Activated T-helper 1 cell treated with anti-CD3 and anti-CD28 coated beads, Interleukin-2, amount 50 U/mL, for 16 hours (primary cell): ENCODE measurements at places on chromosomes 3 and 15.

DNA sequence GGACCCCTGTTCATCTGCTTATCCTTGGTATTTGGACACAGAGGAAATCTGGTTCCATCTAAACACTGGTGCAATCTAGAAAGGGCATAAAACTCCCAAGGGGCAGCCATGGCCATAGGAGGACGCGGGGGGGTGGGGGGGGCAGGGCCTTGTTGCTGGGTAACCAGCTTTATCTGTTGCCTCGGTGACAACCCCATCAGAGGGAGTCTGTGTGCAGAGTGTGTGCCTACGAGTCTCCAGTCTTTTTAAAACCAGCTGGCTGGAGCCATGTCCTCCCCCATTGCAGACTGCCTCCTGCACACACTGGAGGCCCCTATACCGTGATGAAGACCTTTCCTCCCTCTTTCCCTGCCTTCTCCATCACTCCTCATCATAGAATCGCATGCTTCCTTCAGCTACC is 26.4 kb upstream of the CORO2B start:
- no peak for DNase-seq

- no peak for DNase-seq
Observed at GRCh38 chr3:54193093-54193492, 70.7 kb downstream of the CACNA2D3 start.

DNA sequence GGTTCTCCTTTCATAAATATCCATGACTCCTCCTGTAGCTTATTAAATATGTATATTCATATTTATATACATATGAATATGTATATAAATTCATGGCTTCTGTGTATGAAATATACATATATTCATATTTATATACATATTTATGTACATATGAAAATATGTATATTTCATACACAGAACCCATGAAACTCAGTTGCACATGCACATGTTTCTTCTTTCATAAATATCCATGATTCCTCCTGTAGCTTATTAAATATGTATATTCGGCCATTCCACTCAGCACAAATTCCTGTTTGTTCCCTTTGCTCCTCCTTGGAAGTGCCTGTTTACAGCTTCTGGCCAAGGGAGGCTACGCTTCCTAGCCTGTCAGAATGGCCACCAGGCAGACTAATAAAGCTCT is 221.6 kb downstream of the IL5RA start:
- DNase-seq: no peak

GRCh38 chr3:150015901-150016300 is 45.2 kb upstream of the PFN2 start:
- DNase-seq: no peak

GRCh38 chr15:27084844-27085243 is 113.9 kb downstream of the GABRG3 start:
- DNase-seq: no peak

DNA sequence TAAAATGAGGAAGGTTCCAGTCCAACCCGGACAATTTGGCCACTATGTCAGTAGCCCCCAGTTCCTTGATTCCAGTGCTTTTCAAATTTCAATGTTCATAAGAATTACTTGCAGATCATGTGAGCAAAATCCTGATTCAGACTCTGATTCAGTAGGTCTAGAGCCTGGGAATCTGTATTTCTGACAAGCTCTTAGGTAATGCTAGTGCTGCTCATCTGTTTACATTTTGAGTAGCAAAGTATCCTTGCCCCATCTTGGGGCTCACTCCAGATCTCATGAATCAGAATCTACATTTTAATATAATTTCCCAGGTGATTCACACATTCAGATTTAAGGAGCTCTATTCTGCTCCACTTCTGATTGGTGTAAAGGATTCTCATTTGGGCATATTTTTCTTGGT is 142.0 kb downstream of the NAALADL2 start:
- no peak for DNase-seq

DNA sequence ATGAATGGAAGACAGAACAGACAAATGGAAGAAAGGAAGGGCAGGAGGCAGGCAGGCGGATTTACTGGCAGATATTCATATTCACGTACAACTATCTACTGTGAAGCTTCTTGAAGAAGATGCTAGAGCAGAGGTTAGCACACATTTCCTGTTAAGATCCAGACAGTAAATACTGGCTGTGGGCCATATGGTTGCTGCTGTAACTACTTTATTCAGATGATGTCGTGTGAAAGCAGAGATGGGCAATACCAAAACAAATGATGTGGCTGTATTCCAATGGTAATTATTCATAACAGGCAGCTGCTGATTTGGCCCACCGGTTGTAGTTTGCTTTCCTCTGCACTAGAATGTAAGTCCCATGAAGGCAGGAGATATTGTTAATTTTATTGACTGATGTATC is 115.7 kb upstream of the PRTG start:
- DNase-seq: no peak

DNA sequence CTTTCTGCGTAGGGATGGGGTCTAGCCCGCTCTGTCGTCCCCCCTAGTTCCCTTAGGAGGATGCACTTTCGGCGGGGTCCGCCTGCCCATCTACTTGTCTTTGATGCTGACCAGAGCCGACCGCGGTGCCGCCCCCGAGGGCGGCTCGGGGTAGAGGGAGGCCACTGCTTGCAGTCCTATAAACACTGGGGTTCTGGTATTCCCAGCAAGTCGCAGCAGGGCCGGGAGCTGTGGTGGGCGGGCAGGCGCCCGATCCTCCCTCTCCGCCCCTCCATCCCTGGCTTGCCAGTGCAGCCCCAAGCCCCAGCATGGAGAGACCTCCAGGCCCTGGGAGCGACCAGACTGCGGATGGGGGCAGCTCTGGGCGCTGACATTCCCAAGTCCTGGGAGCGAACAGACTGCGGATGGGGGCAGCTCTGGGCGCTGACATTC is 830 bp downstream of the SEMA4B start:
- no peak for DNase-seq

DNA sequence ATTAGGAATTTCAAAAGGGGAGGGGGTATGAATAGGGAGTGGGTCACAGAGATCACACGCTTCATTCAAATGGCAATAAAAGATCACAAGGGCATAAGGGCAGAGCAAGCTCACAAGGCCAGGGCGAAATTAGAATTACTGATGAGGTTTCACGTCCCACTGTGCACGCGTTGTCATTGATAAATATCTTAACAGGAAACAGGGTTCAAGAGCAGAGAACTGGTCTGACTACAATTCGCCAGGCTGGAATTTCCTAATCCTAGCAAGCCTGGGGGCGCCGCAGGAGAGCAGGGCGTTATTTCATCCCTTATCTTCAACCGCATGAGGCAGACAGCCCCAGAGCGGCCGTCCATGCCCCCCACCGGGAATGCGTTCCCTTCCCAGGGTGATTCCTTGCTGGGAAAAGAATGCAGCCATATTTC is 18.1 kb upstream of the SMCO1 start:
- DNase-seq: no peak

- DNase-seq: no peak
Observed at GRCh38 chr3:64599651-64600050, 88.1 kb downstream of the ADAMTS9 start.
